HepG2 (cell line): ENCODE measurements at places on chromosomes 3 and 15. TPM values are rescaled to one million over a fixed set of nuclear protein-coding genes. Genes with fewer than 3 reads are reported as not detected.
A peak's percentile ranks its signal among the peaks of the same experiment; 100 is the strongest.

DNA sequence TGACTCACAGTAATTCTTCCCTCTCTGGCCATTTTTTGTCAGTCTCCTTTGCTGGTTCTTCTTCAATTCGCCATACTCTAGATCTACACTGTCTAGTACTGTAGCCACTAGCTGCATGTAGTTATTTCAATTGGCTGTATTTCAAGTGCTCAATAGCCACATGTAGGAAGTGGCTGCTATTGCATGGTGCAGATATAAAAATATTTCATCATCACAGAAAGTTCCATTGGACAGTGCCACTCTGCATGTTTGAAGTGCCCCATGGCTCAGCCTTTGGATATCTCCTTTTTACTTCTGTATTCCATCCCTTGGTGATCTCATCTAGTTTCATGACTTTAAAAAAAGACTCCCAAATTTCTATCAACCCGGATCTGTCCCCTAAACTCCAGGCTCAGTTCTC is 22.1 kb downstream of the PPP2R3A start:
- DNase-seq = no peak

- peak; percentile 23 for DNase-seq
These were observed 127.6 kb upstream of the AZI2 start for GRCh38 chr3:28476194-28476593.

DNA sequence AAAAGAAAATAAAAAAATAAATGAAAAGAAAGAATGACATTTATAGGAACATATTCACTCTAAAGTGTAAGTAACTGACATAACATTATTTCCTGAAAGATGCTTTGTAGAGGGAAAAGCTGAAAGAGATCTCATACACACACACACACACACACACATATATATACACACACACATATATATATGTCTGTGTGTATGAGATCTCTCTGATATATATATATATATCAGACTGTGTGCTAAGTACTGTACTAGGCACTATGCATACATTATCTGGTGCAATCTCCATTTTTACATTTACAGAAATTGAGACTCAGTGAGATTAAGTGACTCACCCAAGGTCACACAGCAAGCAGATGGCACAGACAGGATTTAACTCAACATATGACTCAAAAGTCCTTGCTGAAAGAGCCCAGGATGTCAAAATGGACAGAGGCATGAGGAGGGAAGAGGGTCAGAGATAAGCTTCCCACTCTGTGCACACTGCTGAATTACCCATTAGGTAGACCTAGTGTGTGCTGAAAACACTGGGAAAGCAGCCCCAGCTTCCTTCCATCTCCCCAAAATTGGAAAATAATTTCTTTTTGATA is 15.0 kb downstream of the BHLHE40 start:
- no peak for DNase-seq

DNA sequence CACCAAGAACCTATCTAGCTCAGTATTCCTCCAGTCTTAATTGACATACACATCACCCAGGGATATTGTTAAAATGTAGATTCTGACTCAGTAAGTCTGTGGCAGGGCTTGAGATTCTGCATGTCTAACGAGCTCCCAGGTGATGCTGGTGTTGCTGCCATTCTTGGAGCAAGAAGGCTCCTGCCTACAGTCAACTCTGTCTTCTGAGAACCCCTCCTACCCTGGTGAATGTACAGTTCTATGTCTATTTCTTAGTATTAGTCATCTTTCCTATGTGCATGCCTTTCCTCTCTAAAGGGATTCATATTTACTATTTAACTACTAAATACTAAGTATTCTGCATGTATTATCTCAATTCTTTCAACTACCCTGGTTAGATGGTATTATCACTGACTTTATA is 268.7 kb downstream of the EDEM1 start:
- DNase-seq = no peak

- DNase-seq = no peak
These were observed 1146.6 kb downstream of the OTOL1 start for GRCh38 chr3:162643245-162643644.

DNA sequence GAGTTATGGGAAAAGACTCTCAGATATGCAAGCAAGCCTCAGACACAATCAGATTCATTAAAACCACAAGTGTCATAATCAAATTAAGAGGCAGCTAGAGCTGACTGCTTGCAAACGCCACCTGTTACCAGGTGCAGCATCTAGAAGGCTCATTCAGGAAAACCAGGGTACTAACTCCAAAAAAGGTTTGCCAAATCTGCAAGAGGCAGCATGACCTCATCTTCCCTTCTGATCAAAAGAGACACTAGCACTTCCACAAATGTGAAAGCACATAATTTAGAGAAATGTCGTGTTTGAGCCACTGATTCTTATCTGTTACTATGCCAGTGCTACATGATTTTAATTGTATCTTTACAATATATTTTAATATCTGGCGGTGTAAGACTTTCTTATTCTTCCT is 123.3 kb upstream of the NANOGP8 start:
- no peak for DNase-seq

- peak; percentile 62 for DNase-seq
These were observed 13.6 kb downstream of the MRPS25 start for GRCh38 chr3:15051531-15051930.

DNA sequence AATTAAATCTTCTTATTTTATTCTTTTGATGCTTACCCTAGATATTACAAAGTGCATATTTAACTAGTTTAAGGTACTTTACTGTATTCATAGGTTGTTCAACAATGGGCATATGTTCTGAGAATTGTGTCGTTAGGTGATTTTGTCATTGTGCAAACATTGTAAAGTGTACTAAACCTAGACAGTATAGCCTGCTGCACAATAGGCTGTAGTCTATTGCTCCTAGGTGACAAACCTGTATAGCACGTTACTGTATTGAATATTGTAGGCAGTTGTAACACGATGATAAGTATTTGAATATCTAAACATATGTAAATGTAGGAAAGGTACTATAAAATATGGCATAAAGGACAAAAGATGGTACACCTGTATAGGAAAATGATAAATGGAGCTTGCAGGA is 100.7 kb downstream of the CACNA2D3 start:
- DNase-seq = no peak

DNA sequence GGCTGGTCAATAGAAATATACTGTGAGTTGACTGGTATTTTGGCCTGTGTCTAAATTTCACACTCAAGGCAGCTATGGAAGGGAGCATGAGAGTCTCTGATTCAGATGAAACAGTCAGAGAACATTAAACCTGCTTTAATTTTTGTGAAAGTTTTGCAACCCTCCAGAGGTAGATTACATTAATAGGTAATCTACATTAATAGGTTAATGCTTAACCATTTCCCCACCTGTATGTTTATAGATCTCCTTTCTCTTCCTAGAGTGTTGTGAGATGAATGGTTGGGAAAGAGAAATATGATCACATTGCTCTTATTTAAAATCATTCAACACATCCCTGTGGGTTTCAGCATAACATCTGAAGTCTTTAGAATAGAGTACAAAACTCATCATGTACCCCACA is 586.9 kb upstream of the DPPA4 start:
- no peak for DNase-seq

- DNase-seq = no peak
These were observed 35.1 kb downstream of the MYH15 start for GRCh38 chr3:108475220-108475782.

GRCh38 chr15:40257656-40258450 is 19.0 kb downstream of the PAK6 start:
- no peak for DNase-seq

GRCh38 chr3:132630612-132631011 is 29.0 kb downstream of the ACAD11 start:
- no peak for DNase-seq

- DNase-seq = no peak
These were observed 52.8 kb downstream of the CALML4 start for GRCh38 chr15:68152342-68152741.

GRCh38 chr3:61729038-61729634 is 167.8 kb downstream of the PTPRG start:
- peak; percentile 64 for DNase-seq

DNA sequence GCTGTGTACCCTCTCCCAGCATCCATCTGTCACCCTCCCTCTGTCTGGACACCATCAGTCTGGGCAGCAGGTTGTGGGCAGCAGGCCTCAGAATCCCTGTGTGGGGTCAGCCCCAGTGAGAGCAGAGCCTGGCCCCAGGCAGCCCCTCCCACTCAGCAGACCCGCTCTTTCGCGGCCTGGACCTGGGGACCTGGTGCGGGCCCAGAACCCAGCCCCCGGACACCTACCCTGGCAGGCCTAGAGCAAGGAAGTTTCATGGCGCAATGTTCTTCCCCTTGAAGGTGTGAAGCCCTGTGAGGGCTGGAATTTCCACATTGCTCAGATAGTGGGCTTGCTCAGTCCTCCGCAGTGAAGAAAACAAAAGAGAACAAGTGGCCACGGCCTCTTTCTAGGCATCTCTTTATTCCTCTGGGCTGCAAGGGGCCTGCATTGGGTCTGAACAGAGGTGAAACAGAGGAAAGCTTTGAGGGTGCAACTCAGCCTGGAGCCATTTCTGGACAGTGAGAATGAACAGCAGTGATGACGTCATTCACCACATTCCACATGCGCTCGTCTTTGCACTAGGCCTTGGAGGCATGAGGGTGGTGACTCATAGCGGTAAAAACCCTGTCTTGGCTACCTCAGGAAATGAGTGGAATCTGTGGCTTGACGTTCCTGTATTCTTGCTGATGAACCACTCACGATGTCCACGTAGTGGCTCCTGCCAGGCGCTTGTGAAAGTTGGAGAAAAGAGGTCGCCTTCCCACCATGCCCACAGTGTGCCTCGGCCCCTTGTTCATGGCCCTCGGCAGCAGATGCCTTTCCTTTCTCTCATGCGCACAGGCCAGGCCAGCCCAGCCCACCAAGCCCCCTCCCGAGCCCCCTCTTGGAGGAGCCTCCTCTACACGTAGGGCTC is 66.1 kb downstream of the SLC30A4 start:
- DNase-seq = peak; percentile 65

DNA sequence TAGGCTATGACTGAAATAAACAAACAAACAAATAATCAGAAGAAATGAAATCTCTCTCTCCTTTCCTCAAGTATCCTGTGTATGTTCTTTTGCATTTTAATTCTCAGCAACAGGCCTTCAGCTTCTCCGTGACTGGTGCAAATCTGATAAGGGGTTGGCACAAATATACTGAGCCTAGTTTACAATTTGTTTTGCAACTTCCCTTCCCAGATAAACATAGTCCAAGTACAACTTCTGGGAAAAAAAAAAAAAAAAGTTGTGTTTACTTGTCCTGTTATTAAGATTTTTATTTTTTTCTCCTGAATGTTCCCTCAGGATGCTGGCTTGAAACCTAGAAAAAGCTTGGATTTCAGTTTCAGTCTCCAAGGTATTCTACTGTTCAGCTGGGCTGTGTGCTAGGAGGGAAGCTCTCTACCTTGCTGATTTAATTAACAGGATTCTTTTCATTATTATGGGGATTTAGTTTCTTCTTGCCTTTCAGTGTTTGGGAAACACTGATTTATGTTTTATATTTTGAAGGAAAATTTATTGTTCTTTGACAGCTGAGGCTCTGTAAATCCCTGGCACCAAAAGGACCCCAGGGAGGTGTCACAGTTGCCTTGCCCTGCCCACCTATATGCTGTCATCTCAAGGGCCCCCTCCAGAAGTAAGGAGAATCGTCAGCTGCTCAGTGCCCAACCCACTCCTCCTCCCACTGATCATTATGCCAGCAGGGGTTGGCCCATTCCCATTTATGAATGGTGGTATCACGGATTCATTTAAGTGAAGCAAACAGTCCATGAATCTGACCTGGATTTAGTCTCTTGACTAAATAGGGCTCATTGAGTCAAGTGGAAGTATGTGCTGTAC is 185.2 kb downstream of the MEIS2 start:
- no peak for DNase-seq

SAMD7 gene
- polyA plus RNA-seq = not detected in 2 replicates

PRR20G gene
- not detected in 2 replicates for polyA plus RNA-seq

TUSC7 gene
- polyA plus RNA-seq = not detected in 2 replicates

REC114 gene
- not detected in 2 replicates for polyA plus RNA-seq

SLC51A gene
- 48.8 and 96.4 TPM in 2 replicates for polyA plus RNA-seq

BFSP2 gene
- polyA plus RNA-seq = not detected in 2 replicates
